Activated CD4-positive, CD25-positive, alpha-beta regulatory T cell treated with anti-CD3 and anti-CD28 coated beads, Interleukin-2, amount 50 U/mL, for 24 hours (primary cell): ENCODE measurements at places on chromosomes 7 and 10.

DNA sequence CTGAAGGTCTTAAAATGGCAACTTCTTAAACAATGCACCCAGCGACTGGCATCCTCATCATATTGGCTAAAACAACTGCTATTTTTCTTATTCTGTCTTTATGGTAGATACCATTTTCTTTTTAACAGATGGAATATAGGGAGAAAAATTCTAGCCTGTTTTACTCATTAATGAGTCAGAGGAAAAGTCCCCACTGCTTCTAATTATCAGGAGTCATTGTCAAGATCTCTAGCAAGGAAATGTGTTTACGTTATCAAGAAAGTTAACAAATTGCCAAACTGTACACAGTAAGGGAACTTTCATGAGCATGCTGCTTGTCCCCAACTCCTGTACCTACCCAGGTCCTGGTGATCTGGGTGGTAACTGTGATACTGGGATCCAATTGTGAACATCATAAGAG lies 117.7 kb upstream of the KIAA1217 start:
- no peak for ATAC-seq

GRCh38 chr10:1126461-1126860 lies 70.3 kb downstream of the WDR37 start:
- no peak for ATAC-seq

GRCh38 chr10:94192333-94192732 lies 170.4 kb downstream of the NOC3L start:
- ATAC-seq, result no peak

- no peak for ATAC-seq
These were observed 8.9 kb downstream of the IGFBP1 start for GRCh38 chr7:45897042-45897690.

- ATAC-seq, result no peak
These were observed 64.8 kb upstream of the PLPP4 start for GRCh38 chr10:120392245-120392644.

DNA sequence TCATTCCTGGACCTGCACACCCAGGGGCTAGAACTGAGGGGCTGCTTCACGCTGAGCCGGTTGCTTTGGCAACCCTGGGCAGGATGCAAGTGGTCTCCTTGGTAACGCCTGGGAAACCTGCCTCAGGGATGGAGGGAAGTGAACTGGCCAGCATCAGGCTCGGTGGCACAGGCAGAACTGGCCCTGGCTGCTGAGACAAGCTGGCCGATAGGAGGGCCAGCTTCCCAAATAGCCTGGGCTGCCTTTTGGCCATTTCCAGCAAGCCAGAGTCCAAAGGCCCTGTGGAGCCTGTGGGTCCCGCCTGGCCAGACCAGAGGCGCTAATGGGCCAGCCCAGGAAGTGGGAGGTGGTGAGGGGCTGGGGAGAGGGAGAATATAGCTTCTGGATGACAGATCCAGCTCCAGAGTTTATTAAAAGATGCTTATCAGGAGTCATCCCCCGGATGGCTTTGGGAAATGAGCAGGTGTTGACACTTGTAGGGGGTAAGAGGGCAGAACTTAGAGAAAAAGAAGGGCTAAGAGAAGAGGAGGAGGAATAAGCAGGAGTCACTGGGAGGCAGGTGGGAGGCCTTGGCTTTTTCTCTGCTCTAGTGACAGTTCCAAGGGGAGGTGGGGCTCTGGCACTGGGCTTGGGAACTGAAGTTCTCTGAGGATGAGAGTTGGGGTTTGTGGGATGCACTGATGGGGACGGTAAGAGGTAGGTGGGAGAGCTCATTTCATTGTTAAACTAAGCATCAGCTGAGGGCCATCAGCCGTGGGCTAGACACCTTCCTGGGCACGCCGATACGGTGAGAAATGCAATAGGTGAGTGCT lies 9.6 kb downstream of the NEURL1 start:
- no peak for ATAC-seq

DNA sequence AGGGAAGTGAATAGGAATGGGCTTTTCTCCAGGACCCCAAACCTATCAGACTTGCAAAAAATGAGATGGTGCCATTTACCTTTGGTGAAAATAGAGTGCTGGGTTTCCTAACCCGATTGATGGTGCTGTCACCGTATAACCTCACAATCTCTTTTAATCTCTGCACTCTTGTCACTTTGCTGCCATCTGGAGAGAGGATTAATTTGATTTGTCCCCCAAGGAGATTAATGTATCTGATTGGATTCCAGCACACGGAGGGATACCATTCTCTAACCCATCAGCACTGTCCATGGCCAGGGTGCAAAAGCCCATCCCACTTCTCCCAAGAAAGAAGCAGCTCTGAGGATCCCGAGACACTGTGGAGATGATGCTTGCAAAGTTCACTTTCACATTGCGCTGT lies 86.3 kb upstream of the NFE2L3 start:
- ATAC-seq, result no peak

- ATAC-seq, result no peak
These were observed 163.7 kb downstream of the SEMA3D start for GRCh38 chr7:85023066-85023712.

- no peak for ATAC-seq
These were observed 62.1 kb upstream of the COL13A1 start for GRCh38 chr10:69739634-69740033.

DNA sequence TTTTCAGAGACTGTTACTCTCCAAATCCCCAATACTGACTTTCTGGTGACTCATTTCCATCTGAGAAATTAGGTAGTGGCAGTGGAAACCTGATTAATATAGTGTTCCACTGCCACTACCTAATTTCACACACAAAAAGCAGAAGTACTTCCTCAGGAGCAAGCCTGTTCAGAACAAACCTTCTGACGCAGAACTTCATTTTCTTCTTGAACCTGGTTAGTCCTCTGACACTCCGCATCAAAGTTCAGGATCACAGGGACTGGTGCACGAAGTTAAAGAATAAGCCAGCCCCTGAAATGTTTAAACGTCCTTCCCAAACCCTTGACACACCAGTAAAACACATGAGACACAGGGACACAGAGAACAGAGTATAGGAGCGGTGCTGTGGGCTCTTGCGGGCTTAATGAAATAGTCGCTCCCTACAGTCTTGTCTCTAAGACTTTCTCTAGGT lies 4.4 kb downstream of the WDR91 start:
- no peak for ATAC-seq

DNA sequence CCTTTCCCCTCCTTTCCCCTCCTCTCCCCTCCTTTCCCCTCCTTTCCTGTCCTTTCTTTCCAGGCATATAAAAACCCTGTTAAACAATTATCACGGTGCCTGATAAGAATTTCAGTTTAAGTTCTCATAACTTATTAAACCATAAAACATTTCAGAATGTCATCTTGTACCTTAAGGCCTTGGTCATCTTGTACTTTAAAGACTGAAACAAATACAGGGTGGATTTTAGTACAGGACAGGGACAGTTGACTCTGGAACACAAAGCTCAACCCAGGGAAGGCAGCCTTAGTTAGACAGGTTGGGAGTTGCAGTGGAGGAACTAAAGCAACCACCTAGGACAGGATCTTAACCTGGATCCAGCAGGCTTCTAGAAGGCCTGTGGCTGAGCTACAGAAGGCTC lies 1.2 kb downstream of the AGR3 start:
- no peak for ATAC-seq

DNA sequence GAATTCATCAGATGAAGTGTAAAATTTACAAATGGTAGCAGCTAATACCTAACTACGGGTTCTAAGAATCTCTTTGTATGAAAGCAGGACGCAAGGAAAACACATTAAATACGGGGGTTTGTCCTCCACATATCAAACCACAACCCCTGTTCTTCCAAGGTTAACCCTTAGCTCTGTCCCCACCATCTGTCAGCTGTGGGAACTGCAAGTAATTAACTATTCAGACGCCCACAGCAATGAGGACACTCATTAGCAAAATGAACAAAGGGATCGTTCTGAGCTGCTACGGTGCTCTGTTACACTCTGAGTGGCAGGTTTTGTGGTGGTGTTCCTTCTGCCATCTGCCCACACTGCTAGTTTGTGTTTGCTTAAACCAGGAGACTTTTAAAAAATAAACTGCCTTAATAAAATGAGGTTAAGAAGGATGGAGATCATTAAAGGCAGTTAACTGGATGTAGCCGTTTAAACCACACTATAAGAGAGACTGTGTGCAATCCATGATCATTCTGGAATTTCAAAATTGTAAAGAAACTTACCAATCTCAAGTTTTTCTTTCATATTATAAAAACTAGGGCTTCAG lies 51.4 kb downstream of the C10orf67 start:
- ATAC-seq, result peak; percentile 69

DNA sequence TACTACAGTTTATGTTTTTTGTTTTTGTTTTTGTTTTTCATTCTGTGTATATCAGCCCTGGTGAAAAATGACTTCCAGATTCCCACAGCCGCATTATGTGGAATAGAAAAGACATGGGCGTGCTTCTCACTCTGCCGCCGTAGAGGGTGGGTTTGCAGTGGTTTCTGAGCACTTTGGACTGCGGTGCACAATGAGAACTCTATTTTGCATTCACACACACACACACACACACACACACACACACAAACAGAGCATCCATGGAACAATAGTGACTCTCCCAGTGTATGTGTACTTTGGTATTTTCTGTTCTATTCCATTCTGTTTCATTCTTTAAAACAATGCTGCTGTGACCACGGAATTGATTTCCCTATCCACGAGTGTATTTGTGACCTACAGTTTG lies 657.3 kb upstream of the FOXK1 start:
- ATAC-seq, result no peak

DNA sequence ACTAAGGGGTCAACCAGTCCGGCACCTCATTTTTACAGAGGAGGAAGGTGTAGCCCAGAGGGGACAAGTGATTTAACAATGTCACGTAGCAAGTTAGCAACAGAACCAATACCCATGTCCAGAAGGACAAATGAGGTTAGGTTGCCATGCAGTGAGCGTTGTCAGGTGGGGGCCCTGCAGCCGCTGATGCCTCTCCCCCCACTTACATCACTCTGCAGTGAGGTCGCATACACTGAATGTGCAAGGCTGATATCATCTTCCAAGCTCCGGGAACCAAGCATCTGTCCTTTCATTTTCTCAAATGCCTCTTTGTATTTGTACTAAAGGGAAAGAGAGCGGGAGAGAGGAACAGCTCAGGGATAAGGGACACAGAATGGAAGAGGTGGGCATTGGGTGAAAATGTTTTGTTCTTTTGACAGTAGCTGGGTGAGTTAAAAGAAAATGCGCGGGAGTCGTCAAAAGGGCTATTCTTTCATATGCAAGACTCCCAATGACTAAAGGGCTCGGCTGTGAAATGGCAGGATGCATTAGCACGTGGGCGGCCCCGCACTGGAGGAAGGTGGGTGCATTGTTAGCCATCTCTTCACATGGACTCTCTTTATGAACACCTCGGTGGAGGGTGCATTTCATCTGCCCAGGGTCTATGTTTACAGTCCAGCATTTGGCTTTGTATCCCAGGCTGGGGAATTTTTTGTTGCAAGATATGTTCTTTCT lies 49.7 kb downstream of the NRAP start:
- no peak for ATAC-seq

- ATAC-seq, result no peak
These were observed 137.9 kb downstream of the ELFN1 start for GRCh38 chr7:1807821-1808600.

DNA sequence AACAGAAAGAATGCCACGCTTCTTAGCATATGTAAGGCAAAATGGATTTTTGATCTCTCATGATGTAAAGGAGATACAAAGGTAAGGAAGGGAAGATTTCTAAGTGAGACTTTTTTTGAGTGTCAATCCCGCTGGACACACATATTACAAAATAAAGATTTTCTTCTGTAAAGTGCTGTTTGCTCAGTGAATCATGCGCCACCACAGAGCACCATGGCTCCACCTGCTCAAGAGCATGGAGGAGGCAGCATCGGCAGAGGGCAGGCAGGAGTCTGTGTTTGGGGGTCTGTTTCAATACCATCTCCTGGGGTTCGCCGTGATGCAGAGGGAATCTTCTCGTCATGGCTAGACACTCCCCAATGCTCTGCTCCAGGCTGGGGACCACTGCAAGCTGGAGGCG lies 83.5 kb downstream of the ALOX5 start:
- ATAC-seq, result no peak

- ATAC-seq, result no peak
These were observed 11.2 kb upstream of the WIPF3 start for GRCh38 chr7:29794959-29795629.

GRCh38 chr7:109532262-109532992 lies 962.8 kb downstream of the DNAJB9 start:
- ATAC-seq, result no peak

DNA sequence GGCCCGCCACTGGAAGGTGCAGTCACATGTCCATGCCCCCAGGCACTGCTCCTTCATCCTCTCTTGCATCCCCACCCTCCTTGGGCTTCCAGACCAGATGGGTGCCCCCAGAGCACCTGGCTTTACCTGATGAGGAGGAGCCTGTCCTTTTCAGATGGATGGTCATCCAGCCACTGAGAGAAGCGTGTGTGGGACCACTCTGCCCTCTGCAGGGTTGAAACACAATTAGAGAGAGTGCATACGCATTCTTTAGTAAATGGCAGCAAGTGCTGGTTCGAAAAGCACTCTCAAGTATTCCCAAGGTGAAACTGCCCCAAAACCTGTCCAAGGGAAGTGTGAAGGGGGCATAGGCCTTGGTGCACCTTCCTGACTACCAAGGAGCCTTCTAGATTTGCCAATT lies 41.6 kb downstream of the HBP1 start:
- no peak for ATAC-seq

- no peak for ATAC-seq
These were observed 247.4 kb upstream of the ETV1 start for GRCh38 chr7:14236834-14237233.

- no peak for ATAC-seq
These were observed 10.6 kb upstream of the SLC18A3 start for GRCh38 chr10:49599546-49599945.

DNA sequence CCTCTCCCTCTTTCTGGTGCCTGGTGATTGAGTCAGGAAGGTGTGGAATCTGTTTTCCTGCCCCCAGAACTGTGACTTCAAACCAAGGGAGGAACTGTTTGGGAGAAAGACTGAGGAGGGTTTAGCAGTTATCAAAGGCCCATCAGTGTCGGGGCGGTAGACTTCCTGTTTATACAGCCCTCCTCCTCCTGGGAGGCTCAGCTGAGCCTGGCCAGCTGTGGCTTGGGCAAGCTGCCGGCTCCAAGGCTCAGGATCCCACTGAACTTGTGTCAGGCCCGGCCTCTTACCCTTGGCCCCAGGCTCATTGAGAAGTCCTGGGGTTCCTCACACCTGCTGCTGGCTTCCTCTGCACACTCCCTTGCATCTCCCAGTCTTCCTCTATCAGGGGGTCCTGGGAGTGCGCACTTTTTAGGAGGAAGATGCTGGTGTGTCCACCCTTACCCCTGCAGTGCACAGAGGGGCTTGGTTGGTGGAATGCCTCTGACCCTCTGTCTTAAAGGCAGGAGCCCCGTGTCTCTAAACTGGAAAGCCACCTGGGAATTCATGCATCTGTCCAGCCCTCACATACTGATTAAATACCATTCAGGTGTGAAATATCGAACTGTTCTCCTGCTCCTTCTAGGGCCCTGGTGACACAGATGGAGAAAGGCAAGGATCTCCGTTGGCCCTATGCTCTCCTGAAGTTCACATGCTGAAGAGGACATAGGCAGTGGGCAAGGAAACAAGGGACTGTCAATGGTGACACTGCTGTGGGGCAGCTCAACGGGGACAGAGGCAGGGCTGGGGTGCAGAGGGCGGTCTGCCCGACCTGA lies 32.4 kb downstream of the CXCL12 start:
- ATAC-seq, result no peak
